NCI-H226 (cell line): ENCODE measurements at places on chromosomes 5 and 9.
A peak's percentile ranks its signal among the peaks of the same experiment; 100 is the strongest.

GRCh38 chr5:173453167-173453566, 125.0 kb upstream of the STC2 start:
- no peak for DNase-seq

GRCh38 chr5:68225188-68225910, 9.8 kb downstream of the PIK3R1 start:
- DNase-seq, result peak; percentile 34

- no peak for DNase-seq
Measured at GRCh38 chr5:42366051-42366450, 57.2 kb upstream of the GHR start.

DNA sequence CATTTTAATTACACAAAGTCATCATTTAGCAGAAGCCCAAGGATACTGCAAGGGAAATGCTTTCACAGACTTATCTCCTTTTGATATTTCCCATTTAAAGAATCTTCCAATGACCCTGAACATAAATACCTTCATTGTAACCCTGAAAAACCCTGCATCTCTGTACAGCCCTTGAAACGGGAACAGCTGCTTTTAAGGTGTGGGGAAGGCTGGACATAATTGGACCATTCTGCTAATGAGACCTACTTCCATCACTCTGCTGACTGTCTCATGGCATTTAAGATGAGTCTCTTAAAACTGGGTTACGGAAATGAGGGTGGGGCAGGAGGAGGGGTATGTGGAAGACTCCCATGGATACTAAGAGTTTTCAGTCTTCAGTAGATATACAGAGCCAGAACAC, 485.8 kb downstream of the BRINP1 start:
- DNase-seq, result no peak

GRCh38 chr9:130940693-130941576, 1.9 kb upstream of the FIBCD1 start:
- DNase-seq, result peak; percentile 48

DNA sequence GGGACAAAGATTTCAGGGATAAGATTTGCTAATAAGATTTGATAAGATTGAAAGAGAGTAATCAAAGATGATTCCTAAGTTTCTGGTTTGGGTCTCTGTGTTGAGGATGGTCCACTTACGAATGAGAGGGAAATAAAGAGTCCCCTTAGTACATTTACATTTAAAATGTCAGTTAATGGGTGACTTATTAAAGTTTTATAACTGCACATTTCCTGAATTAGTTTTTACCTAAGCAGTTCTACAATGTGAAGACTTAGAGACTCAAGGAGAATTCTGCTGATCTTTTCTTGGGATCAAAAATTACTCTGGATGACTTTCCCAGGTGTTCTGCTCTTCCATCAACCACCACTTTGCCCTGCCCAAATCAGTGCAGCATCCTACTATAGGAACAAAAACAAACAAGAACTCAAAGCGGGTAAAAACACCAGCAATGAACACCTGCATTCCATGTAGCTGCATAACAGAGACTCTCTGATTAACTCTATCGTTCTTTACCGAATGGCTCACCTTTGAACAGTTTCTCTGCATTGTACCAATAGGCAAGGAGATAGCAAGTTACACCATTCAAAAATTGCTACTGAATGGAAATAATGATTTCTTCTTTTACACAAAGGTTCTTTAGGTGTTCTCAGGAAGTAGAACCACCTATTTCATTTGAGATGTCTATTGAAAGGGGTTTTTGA, 65.3 kb downstream of the PRLR start:
- no peak for DNase-seq

- DNase-seq, result no peak
Measured at GRCh38 chr5:58462154-58462553, 2.3 kb upstream of the PLK2 start.

- DNase-seq, result peak; percentile 62
Measured at GRCh38 chr9:3137347-3137695, 293.4 kb upstream of the PUM3 start.

GRCh38 chr5:18745988-18746615, 1111.8 kb downstream of the TAF11L14 start:
- peak; percentile 36 for DNase-seq

GRCh38 chr5:40619421-40619820, 60.3 kb upstream of the PTGER4 start:
- DNase-seq, result peak; percentile 3

DNA sequence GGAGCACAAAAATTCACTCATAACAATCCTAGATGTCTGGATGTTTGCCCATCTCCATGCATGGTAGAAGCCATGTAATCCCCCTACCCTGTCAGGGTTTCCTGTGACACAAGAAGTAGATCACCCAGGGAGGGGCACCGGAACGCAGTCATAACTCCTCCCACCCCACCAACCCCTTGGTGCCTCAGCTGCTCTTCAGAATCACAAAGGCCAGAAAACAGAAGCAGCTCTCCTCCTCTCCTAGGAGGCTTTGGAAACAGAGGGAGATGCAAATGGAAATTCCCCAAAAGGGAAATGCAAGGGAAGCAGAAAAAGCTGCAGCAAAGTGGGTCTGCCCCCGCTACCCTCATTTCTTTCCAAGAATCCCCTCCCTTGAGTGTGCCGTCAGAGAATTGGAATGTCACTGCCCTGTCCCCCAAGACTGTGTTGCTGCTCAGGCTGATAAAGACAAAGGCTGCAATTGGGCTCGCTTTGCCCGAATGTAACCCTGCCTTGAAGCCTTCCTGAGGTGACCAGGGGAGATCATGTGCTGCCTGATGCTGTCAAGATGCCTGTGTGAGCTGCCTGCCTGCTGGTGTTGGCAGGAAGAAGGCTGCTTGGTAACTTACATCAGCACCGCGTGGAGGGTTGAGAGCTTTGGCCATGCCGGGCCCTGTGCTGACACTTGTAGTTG, 65.5 kb upstream of the ABCA1 start:
- no peak for DNase-seq

DNA sequence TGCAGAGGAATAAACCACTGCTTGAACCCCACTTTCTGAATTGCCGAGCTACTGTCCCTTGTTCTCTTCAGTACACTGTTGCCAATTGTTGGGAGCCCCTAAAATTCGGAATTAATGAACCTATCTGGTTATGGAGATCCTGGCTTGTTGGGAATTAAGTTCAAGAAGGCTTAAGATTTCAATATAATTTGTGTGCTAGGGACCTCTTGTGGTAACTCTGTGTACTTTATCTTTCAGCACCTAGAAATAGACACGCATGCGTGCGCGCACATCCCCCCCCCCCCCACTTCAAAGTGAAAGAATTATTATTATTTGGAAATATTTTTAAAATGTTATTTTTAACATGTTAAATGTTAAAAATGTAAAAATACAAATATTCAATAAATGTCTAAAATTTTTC, 53.3 kb upstream of the FAM169A start:
- no peak for DNase-seq

DNA sequence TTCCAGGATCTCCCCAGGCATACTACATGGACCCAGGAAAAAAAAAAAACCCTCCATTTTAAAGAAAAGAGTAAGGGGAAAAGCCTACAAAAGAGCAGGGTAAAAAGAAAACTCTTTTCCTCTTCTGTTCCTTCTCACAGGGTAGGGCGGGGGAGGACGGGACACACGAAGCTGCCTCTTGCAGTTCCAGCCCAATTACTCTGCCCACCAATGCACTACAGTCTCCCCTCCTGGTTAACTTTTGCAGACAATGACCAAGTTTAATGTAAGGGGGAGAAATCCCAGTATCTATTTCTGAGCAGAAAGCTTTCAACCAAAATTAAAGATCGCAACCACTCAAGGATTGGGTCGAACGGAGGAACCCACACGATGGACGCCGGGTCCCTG, 1.3 kb downstream of the BRD3 start:
- DNase-seq, result no peak
